GM13976 (cell line): ENCODE measurements at places on chromosomes 11 and 22.

DNA sequence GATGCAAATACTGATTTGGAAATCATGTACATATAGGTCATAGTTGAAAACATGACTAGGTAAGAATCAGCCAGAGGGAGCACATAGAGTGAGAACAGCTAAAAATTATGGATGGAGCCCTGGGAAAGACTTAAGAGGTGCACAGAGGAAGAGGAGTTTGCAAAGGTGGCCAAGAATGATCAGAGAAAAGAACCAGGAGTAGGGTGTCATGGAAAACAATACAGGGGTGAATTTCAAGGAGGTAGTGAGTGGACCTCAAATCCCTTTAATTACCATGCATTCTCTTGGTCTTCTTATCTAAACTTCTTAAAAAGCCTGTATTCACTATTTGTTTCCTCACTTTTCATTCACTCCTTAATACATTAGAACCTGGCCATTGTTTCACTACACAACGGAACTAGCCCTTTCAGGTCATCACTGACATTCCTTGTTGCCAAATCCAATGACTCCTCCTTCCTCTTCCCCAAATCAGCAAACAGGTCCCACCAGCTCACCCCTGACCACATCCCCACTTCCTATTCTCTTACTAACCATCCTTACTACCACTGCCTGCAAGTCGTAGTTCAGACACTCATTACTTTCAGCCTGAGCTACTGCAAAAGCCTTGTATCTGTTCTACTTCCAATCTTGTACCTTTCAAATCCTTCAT, 22.6 kb downstream of the BUD13 start:
- no peak for DNase-seq

- DNase-seq, result no peak
Measured at GRCh38 chr11:112525844-112526590, 265.4 kb upstream of the PLET1 start.

- DNase-seq, result no peak
Measured at GRCh38 chr11:70689764-70690163, 291.4 kb downstream of the CTTN start.

GRCh38 chr22:35134637-35135036, 68.7 kb downstream of the ISX start:
- no peak for DNase-seq

DNA sequence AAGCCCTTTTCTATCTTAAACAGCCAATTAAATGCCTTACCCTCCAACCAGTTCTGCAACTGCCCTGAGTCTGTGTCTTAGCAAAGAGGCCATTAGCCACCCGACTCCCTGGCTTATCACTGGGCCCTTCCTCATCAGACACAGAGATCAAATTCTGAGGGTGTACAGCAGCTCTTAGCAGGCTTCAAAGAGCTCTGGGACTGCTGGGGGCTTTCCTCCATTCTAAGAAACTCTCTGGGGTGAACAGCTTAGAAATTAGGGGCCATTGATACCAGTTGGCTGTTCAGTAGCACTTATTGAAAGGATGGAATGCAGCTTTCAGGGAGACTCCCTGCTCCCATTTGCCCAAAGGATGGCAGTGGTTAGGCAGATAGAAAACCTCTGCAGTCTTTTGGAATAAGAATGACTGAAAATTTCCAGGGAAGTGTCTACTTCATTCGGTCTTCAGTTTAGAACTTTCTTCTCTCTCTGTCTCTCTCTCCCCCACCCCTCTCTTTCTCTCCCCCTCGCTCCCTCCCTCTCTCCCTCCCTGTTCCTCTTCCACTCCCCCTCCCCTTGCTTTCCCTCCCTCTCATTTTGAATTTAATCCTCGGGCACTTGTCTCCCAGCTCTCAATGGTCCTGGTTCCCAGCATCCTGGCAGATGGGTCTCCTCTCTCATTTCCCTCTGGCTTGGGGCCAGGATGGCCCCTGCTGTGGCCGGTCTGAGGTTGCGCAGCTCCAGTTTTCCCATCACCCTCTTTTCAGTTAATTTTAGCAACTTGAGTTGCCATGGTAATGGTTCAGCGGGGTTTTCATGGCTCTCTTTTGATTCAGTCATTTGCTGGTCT, 76.4 kb downstream of the COMMD9 start:
- DNase-seq, result no peak

DNA sequence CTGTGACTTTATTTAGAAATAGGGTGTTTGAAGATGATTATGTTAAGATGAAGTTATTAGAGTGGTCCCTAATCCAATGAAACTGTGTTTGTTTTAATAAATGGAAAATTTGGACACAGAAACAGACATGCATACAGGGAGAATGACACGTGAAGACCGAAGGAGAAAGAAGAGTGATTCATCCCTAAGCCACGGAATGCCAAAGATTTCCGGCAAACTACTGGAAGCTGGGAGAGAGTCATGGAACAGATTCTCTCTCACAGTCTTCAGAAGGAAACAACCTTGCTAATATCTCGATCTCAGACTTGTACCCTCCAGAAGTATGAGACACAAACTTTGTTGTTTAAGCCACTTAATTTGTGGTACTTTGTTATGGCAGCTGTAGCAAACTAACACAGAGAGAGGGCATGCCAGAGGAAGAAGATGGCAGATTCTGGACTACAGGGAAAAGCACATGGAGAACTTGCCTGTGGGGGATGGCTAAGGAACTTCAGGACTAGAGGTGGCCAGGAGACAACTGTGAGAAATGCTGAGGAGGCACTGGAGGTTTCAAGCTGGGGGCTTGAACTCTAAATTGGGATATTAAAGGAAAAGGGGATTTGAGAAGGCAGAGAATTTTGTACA, 733.5 kb upstream of the CCDC90B start:
- no peak for DNase-seq

GRCh38 chr11:111612224-111612623, 10.0 kb downstream of the SIK2 start:
- no peak for DNase-seq

- no peak for DNase-seq
Measured at GRCh38 chr11:99327066-99327465, 306.3 kb downstream of the CNTN5 start.

GRCh38 chr11:62260261-62260953, 9.6 kb upstream of the SCGB2A2 start:
- no peak for DNase-seq

- DNase-seq, result no peak
Measured at GRCh38 chr22:43473031-43473430, 61.2 kb downstream of the MPPED1 start.

- no peak for DNase-seq
Measured at GRCh38 chr11:88114486-88115045, 60.7 kb downstream of the RAB38 start.

DNA sequence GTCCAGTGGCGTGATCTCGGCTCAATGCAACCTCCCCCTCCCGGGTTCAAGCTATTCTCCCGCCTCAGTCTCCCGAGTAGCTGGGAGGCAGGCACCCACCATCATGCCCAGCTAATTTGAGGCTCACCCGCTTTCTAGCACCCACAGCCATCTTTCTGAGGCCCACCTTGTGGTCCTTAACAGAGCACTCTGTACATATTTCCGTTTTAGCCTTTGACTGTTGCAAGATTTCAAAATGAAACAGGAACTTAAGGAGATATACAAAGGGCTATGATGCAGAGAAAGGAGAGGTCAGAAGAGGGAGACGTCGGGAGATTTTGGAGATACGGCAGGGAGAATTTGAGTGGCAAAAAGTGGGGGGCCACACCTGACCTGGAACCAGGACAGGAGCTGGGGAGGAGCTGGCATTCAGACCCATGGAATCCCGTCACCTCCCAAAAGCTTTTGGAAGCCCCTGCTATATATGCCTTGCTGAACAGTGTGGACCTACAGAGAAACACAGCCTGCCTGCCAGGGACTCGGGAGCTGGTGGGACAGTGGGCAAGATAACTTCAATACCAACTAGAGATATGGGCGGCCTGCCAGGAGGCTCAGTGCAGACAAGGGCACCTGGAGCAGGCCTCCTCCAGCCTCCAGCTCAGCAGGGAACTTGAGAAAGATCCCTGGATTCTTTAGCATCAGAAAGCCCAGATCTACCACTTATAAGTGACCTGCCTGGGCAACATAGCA, 8.0 kb upstream of the CLCF1 start:
- DNase-seq, result no peak
